Spleen (tissue), 13 donors: ENCODE measurements at places on chromosomes 2 and 18. TPM values are rescaled to one million over a fixed set of nuclear protein-coding genes. Genes with fewer than 3 reads are reported as not detected.
A peak's percentile ranks its signal among the peaks of the same experiment; 100 is the strongest.

DNA sequence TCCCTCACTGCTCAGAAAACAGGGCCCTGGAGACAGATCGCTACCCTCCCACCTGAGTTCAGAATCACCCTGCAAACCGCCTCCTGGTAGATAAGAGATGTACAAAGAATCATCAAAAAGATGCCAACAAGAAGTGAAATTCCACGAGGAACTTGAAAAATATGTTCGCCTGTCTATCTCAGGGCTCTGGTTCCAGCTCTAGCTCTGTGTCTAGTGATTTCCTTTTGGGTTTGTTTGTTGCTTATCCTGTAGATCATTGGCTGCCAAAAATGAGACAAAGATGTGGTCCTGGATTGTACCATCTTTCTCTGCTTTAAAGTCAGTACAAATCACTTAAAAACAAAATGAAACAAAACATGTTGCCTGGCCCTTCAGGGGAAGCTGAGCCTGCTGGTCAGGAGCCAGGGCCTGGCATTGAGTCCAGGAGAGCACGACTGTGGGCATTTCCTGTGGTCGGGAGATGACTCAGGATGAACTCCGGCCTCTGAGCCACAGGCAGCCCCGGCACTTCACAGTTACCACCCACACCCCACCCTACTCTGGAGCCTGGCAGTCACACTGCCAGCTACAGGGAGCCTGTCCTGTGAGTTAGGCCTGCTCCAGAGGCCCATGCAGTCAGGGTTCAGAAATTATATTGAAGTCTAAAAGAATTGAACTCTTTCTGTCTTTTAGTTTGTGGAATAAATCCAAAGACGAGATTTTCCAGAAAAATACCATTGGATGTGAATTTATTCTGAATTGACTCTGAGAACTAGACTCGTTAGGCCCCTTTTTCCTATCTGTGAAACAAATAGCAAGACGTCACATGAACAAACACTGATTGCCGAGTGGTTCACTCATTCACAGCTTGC lies 8.0 kb upstream of the ITGB6 start:
- peak; percentile 82 for DNase-seq

GRCh38 chr2:21591926-21592325 lies 468.2 kb downstream of the TDRD15 start:
- no peak for DNase-seq

DNA sequence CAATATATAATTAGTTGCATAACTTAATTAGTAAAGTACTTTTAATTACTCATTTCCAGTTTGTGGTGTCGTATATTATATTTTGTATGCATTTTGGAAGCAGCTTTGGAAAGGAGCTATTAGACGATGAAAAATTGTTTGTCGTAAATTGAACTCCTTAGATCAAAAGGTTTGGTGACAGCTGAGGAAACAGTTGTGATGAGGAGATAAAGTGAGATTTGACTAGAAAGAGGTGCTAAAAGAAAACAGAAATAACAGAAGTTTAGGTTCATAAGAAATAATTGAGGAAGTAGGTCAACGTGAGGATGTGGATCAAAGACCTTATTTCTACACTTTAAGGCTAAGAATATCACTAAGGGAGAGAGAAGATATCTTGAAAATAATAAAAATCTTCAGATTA lies 141.9 kb upstream of the NETO1 start:
- no peak for DNase-seq

DNA sequence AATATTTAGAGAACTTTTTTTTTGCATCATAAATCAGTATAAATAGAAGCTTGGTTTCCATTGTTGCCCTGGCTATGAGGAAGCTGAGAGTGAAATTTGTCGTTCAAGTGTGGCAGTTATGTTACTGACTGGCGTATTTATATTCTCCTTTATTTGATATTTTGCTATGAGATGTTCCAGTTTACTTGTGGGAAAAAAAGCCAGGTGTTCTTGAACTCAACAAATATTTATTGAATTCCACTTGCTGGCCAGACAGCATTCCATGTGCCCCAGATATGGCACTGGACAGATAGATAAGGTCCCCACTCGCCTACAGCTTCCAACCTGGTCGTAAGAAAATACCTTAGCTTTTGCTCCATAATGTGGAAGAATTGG lies 44.7 kb downstream of the NEDD4L start:
- DNase-seq, result no peak

TRIM43B gene
- not detected for polyA plus RNA-seq

RGPD6 gene
- polyA plus RNA-seq, result 7.2 TPM

PDE11A gene
- polyA plus RNA-seq, result 0.02 TPM
